ENCODE measurements at places on chromosomes 5 and 9. TPM values are rescaled to one million over a fixed set of nuclear protein-coding genes. Genes with fewer than 3 reads are reported as not detected.

DNA sequence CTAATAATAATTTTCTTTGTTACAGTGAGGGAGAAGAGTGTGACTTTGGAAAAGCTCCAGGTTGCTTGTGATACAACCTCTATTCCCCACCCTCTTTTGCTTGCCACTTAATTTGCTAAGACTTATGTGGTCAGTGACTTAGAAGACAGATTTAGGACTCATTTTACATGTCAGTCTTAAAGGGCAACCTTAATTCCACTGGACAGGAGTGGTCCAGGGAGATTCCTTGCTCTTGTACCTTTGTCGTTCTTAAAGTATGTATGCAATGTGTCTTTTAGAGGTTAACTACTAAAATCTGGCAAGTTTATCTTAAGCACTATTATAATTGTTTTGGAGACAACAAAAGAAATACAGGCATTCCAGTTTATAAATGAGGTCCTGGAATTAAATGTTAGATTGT, 20.0 kb downstream of the SLC30A5 start:
- DNase-seq: no peak

The QRFP gene
- polyA plus RNA-seq: 0.40 TPM

The ECSCR gene
- 30.4 TPM for polyA plus RNA-seq

The BHMT2 gene
- 60.5 TPM for polyA plus RNA-seq

- DNase-seq: no peak
These were observed 341.4 kb upstream of the PRR16 start for GRCh38 chr5:120122703-120123102.

GRCh38 chr5:84779186-84779585, 394.5 kb upstream of the EDIL3 start:
- no peak for DNase-seq

The ORM2 gene
- not detected for polyA plus RNA-seq

The SLC6A7 gene
- polyA plus RNA-seq: 0.17 TPM

GRCh38 chr9:126614455-126615244, 922 bp downstream of the LMX1B start:
- no peak for DNase-seq

DNA sequence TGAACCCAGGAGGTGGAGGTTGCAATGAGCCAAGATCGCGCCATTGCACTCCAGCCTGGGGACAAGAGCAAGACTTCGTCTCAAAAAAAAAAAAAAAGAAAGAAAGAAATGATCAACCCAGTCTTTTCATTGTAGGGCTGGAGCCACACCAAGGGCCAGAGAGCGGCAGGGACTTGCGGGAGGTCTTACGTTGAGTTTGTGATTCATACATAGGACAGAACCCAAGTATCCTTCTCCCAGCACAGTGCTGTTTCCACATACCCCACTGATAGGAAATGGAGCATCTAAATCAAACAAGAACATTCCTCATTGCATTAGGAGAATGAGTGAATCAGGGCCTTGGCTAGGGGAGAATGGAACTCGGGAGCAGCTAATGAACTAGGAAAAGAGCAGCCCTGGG, 3.5 kb upstream of the TNIP1 start:
- DNase-seq: no peak

- DNase-seq: no peak
These were observed 201.8 kb upstream of the MPDZ start for GRCh38 chr9:13481274-13481673.

GRCh38 chr5:27093279-27093678, 54.9 kb upstream of the CDH9 start:
- DNase-seq: no peak

GRCh38 chr5:125006011-125006685, 259.7 kb upstream of the ZNF608 start:
- DNase-seq: no peak

DNA sequence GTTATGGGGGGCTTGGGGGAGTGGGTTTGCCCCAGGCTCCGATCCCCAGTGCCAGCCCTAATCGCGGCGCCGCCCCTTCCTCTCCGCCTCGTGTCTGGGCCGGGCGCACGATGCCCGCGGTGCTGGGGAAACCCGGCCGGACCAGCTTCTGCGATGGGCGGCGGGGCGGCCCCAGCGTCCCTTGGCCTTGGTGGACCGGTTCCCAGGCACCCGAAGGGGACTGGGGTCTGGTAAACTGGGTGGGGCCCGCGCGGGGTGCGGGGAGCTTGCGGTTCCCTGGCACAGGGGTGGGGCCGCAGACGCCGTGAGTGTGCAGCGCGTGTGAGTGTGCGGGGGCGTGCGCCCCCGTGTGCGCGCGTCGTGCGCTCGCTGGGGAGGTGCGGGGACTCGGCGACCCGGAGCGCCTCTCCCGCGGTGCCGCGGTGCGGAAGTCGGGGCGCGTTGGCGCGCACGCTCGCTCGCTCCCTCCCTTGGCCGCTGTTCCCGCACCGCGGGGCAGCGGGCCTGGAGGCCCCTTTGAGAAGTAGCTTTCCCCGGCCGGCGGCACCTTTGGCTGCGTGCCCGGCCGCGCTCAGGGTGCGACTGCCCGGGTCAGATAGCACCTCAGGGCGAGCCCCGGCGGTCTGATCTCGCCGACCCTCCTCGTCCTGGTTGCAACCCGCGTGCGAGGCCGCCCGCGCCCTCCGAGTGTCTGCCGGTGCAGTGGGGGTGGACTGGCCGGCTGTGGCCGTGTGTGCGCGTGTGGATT, 568 bp downstream of the MACIR start:
- peak; percentile 65 for DNase-seq

GRCh38 chr9:78973907-78974306, 597.9 kb upstream of the TLE4 start:
- DNase-seq: no peak

DNA sequence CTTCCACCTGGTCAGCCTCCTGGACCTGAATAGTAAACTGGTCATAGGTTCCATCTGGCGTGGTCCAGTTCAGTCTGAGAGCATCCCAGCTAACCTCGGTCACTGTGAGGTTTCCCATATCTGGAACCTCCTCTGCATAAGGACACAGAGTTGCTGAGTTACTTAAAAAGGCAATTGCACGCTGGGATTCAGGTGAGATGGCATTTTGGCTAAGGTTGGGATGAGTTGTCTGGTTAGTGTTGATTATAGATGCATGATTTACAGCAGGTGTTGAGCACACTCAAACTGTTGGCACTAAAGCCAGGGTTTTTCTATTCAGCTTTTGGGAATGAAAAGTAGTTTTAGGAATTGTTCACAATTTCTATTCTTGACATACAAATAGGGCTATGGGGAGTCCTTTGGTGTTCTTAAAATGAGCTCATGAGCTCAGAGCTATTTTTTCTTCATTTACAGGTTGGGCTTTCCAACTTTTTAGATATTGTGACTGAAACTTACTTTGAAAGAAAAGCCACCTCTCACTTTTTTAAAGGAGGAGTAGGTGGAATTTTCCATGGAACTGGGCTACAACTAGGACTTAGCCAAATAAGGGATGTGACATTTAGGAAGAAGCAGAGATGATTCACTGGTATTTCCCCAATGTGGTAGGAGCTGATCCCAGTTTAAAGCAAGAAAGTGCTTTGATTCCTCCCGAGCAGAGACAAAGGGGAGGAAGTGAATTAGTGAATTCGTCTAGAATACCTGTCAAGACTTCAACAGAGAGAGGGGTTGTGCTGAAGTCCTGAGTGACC, 54.7 kb downstream of the TNC start:
- no peak for DNase-seq

The OTP gene
- 0.03 TPM for polyA plus RNA-seq

The CCL19 gene
- polyA plus RNA-seq: not detected

- DNase-seq: no peak
These were observed 88.8 kb upstream of the EQTN start for GRCh38 chr9:27385606-27386322.

The NEUROG1 gene
- polyA plus RNA-seq: not detected

GRCh38 chr5:53063176-53063575, 46.4 kb downstream of the MOCS2 start:
- DNase-seq: no peak

The GLRA1 gene
- 0.06 TPM for polyA plus RNA-seq

- no peak for DNase-seq
These were observed 559.2 kb upstream of the TLE4 start for GRCh38 chr9:79012561-79012960.

The NUTM2G gene
- polyA plus RNA-seq: 1.3 TPM

- DNase-seq: no peak
These were observed 204.0 kb upstream of the PRDM9 start for GRCh38 chr5:23303435-23303834.

DNA sequence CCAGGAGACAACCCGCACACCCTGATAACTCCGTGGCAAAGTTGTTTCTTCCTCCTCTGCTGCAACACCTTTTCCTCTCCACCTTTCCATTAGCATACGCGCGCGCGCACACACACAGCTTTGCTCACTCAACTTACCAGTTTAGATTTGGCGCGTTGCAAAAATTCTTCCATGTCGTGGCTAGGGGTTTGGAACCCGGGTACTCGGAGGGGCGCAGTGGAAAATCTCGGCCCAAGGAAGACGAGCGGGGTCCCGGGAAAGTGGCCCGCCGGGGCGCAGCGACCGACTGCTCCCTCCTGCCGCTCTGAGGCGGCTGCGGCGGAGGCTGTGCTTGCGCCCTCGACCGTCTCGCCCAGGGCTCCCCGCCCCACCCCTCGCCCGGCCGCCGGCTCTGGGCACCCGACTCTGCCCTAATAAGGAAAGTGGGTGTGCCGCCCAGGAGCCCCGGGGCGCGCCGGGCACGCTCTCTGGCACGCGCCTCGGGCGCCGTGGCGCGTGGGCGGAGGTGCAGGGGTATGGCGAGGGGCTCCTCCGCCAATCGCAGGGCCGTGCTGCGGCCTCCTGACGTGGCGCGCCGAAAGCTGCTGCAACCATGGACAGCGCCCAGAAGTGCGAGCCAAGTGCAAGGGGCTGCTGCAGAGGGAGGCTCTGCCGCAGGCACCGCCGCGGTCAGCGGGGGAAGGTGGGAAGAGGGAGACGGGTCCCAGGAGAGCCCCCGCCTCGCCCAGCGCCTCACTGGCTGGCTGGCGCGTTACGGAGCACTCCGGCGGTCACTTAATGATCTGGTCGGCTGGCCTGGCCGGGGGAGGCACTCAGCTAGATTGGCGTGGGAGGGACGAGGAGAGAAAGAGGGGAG, at the start of gene PRUNE2:
TSS of gene PRUNE2 (minus strand) at position 324 of the 856 bp plus-strand sequence. CDS start at position 173, 151 bp downstream.
- peak; percentile 91 for DNase-seq

DNA sequence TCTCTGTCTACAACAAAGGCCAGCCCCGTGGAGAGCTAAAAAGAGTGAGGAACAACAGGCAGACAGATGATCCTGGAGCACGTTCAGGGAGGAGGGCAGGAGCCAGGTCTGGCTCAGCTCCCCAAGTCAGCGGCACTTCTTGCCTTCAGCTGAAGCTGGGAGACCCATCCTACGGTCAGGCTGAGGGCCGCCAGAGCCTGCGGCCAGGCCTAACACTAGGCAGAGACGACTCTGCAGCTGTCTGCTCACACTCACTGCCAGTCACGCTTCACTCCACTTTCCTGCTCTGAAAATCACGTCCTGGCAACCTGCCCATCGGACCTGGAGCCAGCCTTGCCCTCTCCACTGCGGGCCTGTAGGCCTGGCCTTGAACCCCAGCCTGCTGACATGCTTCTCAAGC, 160.9 kb upstream of the LHFPL2 start:
- no peak for DNase-seq

The PCDHGB5 gene
- polyA plus RNA-seq: 12.0 TPM

- DNase-seq: no peak
These were observed 66.3 kb upstream of the EPB41L4B start for GRCh38 chr9:109387206-109387605.

The HTR4 gene
- polyA plus RNA-seq: 0.12 TPM

The ZNF454 gene
- polyA plus RNA-seq: 9.2 TPM

DNA sequence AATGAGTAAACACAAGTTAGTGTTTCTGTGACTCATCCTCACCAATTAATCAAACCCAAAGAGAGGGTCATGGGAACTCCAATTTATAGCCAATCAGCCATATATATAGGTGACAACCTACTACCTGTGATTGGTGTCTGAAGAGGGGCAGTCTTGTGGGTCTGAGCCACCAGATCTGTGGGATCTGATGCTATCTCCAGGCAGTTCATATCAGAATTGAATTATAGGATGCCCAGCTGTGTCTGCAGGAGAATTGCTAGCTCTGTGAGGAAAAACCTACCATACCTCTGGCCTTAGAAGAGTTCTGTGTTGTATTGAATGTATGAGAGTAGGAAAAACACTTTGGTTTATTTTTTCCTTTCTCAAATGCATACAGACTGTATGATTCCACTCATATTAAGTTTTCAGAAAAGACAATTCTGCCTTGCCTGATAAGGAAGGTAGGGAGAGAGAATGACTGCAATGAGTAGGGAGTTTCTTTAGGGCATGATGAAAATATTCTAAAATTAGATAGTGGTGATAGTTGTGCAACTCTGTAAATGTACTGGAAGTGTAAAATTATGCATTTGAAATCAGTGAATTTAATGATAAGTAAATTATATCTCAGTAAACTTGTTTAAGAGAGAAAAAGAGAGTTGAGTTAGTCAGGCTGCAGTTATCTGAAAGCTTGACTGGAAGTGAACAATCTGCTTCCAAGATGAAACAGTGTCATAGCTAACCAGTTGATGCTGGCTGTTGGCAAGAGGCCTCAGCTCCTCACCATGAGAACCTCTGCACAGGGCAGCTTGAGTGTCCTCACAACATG, 274.9 kb downstream of the AUH start:
- DNase-seq: no peak

DNA sequence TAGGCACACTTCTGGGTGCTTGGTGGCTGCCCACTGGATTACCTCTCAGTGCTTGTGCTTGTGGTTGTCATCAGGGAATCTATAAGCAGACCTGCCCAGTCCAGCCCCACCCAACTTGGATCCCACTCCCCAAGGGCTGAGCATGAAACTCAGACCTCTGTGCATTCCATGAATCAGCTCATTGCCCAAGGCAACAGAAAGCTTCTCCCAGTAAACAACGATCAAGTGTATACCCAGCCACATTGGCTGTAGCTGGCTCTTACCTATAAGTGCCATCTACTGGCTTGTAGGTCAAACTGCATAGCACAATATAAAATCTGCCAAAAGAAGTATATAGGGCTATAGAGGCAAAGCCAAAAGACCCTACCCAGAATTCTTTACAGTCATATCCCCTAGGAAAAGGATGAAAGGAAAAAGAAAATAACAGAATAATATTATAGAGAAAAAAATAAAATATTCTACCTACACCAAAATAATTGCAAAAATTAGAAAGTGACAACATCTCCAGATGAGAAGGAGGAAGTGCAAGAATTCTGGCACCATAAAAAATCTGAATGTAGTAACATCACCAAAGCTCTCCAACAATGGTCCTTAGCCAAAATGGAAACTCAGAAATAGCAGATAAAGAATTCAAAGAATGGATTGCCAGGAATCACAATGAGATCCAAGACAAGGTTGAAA, 321.0 kb upstream of the TRPC7 start:
- DNase-seq: peak; percentile 12

The STARD4 gene
- polyA plus RNA-seq: 17.7 TPM

DNA sequence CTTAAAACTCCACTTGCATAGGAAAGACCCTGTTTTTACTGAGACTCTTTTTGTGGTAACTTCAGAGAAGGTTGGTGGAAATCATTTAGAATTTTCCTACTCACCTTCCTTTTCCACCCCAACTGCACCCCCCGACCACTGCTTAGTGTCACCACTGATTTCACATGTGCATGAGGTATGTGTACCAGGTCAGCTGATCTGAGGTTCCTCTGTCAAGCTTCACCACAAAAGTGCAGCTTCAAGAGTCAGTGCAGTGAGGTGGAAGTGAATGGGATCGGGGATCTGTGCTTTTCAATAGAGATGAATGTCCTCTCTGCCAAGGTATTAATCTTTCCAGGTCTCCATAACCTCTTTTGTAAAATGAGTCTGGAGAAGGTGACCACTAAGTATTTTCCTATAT, 260.5 kb upstream of the WWC1 start:
- no peak for DNase-seq

The GHR gene
- polyA plus RNA-seq: 17.8 TPM

GRCh38 chr5:14734396-14734795, 69.9 kb downstream of the OTULIN start:
- no peak for DNase-seq

All from renal pelvis (tissue), 12 donors.